ENCODE measurements at places on chromosomes 5 and 9. TPM values are rescaled to one million over a fixed set of nuclear protein-coding genes. Genes with fewer than 3 reads are reported as not detected.

Gene MEGF10
- 1.1 TPM for total RNA-seq

Gene PCDHA1
- total RNA-seq, result 0.16 TPM

Gene NUTM2F
- total RNA-seq, result not detected

Gene PCDHB5
- total RNA-seq, result 1.5 TPM

Gene PCDHB13
- 0.16 TPM for total RNA-seq

Gene PDGFRB
- 35.4 TPM for total RNA-seq

Gene FSD1L
- 2.0 TPM for total RNA-seq

Gene IFNA2
- total RNA-seq, result not detected

Gene KLHL3
- 0.49 TPM for total RNA-seq

Gene PCDHA10
- total RNA-seq, result 0.13 TPM

Gene EFNA5
- total RNA-seq, result 17.6 TPM

Gene SLC1A3
- total RNA-seq, result 1.5 TPM

Gene CFAP77
- total RNA-seq, result not detected

Gene SLC36A3
- total RNA-seq, result not detected

Gene C9orf153
- not detected for total RNA-seq
